Activated naive CD8-positive, alpha-beta T cell treated with anti-CD3 and anti-CD28 coated beads, Interleukin-2, amount 10 ng/mL, durations not matched to agents 7 days and 5 days (primary cell): ENCODE measurements at places on chromosomes 16 and 17. TPM values are rescaled to one million over a fixed set of nuclear protein-coding genes. Genes with fewer than 3 reads are reported as not detected.

The NLRC3 gene
- total RNA-seq: 97.4 TPM

The MYH13 gene
- not detected for total RNA-seq

The SLFN12L gene
- total RNA-seq: 133 TPM

DNA sequence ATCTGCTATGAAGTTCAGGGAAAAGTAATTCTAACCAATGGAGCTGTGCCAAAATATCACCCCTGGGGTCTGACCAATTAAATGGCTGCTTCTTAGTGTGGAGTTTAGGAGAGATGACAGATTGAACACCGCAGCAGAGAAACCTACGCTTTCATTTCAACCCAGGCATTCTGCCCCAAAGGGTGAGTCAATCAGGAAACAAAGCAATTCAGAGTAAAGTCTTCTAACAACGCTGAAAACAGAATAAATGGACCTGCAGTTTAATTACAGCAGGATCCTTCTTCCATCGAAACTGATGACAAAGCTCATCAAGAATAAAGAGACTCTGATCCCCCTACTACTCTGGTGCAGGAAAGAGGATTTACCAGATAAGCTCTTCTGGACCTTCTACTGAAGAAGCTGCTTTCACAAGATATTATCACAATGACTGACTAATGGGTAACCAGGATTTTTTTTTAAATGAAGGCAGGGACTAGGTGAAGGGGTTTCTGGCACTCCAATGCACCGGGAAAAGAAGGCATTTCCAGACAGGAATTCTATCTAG, 16.7 kb downstream of the RFFL start:
- H3K4me1 ChIP-seq: peaks cover 36% of the 10 kb centered on the region
- H3K27ac ChIP-seq: peak overlapping the region; percentile 91
- no peaks in the 10 kb centered on the region for H3K27me3 ChIP-seq
- H3K36me3 ChIP-seq: peaks cover 5% of the 10 kb centered on the region
- peak overlapping the region; percentile 86 for H3K4me3 ChIP-seq
- DNase-seq: no peak

GRCh38 chr16:78563905-78564304, 464.5 kb downstream of the WWOX start:
- H3K4me1 ChIP-seq: peaks cover 8% of the 10 kb centered on the region
- no peaks in the 10 kb centered on the region for H3K27me3 ChIP-seq
- no peaks in the 10 kb centered on the region for H3K36me3 ChIP-seq
- no peak overlapping the region for H3K27ac ChIP-seq
- H3K4me3 ChIP-seq: no peak overlapping the region
- no peak for DNase-seq

GRCh38 chr16:78961464-78961863, 639.1 kb downstream of the MAF start:
- H3K27me3 ChIP-seq: no peaks in the 10 kb centered on the region
- H3K4me3 ChIP-seq: no peak overlapping the region
- no peaks in the 10 kb centered on the region for H3K4me1 ChIP-seq

DNA sequence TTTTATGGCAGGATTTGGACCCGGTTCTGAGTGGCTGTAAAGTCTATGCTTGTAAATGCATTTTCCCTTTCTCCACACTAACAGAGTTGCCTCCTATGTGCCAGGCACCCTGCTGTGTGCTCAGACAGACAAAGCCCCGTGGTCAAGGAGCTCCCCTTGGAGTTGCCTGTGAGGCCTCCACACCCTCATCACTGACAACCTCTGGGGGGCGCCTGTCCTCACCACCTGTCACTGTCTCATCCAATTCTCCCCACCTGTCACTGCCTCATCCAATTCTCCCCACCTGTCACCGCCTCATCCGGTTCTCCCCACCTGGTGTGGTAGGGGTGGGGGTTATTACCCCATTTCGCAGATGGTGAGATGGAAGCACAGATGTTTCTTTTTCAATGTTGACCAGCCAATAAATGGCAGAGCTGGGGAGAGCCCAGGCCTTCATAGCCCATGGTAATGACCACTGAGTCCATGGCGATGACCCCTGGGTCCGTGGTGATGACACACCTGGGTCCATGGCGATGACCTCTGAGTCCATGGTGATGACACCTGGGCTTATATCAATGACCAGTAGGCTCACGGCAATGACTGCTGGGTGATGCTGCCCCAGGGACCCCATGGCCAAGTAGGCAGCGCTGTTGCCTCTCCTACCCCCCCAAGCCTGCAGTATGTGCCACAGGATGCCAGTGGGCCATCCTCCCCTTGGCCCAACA, 150.1 kb downstream of the IRF8 start:
- no peaks in the 10 kb centered on the region for H3K36me3 ChIP-seq
- H3K27me3 ChIP-seq: peaks cover 26% of the 10 kb centered on the region
- DNase-seq: peak; percentile 24
- no peak overlapping the region for H3K27ac ChIP-seq
- peaks cover 11% of the 10 kb centered on the region for H3K4me1 ChIP-seq
- no peak overlapping the region for H3K4me3 ChIP-seq

DNA sequence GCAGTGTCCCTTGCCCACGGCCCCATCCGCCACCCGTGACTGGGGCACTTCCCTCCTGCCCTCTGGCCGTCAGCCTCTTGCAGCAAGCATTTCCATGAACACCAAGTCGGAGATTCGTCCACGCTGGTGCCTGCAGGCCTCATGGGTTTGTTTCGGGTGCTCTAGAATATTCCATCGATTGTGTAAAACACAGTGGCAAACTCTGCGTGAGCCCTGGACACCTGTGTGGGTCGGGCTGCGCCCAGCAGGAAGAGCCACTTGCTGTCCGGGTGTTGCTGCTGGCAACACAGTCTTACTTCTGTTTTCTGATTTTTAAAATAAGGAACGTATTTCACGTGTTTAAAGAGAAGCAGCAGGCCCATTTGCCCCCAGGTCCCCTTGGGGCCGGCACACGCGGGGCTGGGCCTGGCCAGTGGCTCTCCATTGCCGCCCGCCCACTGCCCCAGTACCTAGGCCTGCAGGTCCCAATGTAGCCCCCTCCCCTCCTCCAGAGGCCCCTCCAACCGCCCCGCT, 10.0 kb downstream of the CYBC1 start:
- H3K4me3 ChIP-seq: no peak overlapping the region
- DNase-seq: no peak
- H3K36me3 ChIP-seq: peaks cover 3% of the 10 kb centered on the region
- H3K27me3 ChIP-seq: no peaks in the 10 kb centered on the region
